DMS53 (cell line): ENCODE measurements at places on chromosomes 3 and 15.
A peak's percentile ranks its signal among the peaks of the same experiment; 100 is the strongest.

DNA sequence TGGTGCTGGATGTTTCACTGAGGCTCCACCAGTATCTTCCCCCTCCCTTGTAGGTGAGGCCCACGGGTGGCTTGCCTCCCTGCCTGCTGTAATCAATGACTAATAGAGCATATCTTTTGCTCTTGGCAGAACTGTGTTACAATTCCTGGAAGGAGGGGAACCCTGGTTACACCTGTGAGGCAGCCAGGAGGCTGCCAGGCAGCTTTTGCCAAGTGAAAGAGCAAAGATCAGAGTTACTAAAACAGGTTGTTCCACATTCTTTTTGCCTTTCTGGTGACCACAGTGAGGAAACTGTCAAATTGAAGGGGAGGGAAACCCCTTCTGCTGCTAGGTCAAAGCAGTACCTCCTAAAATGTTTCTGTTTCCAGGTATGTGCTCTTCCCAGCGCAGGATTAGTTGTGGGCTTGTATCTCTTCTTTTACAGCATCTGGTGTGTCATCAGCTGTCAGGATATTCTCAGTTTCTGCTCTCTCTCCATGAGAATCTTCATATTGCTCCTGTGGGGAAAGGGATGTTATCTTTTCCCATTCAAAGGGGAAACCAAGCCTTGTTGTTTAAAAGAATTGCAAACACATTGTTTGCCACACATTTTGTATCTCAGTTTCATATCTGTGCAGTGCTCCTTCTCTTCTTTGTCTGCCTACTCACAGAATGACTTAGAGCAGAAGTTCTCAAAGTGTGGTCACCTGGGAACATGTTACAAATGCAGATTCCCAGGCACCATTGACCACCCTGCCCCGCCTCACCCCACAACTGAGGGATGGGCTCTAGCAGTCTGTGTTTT lies 137.4 kb upstream of the UMPS start:
- DNase-seq: peak; percentile 78

GRCh38 chr3:66481071-66482017 lies 19.5 kb downstream of the LRIG1 start:
- peak; percentile 8 for DNase-seq

GRCh38 chr15:66622591-66623022 lies 56.8 kb upstream of the LCTL start:
- DNase-seq: peak; percentile 6

- DNase-seq: no peak
Measured at GRCh38 chr15:82875411-82876003, 66.1 kb downstream of the WHAMM start.

GRCh38 chr3:116388867-116389385 lies 56.4 kb downstream of the LSAMP start:
- DNase-seq: no peak

- peak; percentile 40 for DNase-seq
Measured at GRCh38 chr15:72341361-72341760, 21.4 kb upstream of the CELF6 start.

DNA sequence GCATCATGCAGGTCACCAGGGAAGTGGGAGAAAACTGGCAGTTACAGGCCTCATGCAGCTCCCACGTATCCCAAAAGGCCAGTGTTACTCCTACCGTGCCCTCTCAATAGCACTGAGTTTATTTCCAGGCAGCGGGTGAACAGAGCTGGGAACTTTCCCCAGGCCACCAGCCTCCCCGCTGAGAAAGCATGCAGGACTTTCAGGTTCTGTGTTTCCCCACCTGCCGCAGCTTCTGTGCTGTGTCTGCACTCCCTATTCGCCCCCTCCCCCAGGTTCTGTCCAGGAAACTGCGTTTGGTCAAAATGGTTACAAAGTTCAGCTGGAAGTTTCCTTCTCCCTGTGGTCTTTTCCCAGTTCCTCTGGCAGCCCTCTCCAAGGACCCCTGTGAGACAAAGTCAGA lies 21.4 kb downstream of the NEK11 start:
- no peak for DNase-seq

DNA sequence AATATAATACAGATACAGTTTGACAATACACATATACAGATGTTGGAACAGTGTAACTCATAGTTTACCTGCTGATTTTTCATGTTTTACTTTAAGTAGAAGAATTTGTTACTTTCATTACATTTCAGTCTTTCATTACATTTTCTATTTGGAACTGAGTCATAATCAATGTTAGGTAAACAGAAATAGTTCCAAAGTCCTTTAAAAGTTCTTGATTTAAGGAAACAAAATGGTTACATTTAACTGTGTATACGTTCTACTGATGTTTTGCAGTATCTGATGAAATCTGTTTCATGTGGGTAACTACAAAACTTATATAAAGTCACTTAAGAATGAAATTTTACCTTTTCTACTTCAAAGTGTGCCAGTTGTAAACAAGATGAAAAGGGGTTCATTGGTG lies 721.2 kb downstream of the NAALADL2 start:
- no peak for DNase-seq

DNA sequence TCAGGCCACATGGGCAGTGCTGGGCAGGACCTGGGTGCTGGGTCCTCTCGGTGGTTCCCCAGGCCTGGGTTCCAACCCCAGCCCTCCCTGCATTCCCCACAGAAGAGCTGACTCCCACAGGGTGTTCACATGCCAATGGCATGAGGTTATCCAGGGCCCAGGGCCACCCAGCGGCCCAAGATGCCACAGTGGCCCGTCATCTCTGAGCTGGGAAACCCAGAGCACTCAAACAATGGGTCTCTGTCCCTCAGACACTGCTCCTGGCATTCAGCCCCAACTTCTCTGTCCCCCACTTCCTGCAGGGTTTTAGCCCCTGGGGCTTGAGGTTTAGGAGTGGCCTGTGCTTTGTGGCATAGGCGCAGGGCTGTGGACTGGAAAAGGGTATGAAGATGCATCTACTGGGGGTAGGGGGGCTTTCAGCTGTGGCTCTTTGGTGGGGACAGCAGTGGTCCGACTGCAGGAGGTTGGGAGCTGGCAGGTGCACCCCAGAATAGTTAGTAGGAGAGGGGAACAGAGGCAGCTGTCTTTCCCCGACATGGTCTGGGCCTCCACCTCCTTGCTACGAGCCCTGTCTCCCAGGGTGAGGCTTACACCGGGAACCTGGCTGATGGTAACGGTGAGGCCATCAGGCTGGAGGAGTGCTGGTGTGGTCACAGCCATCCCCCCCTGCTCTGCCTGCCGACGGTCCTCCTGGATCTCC lies 1.7 kb downstream of the CCDC9B start:
- no peak for DNase-seq

DNA sequence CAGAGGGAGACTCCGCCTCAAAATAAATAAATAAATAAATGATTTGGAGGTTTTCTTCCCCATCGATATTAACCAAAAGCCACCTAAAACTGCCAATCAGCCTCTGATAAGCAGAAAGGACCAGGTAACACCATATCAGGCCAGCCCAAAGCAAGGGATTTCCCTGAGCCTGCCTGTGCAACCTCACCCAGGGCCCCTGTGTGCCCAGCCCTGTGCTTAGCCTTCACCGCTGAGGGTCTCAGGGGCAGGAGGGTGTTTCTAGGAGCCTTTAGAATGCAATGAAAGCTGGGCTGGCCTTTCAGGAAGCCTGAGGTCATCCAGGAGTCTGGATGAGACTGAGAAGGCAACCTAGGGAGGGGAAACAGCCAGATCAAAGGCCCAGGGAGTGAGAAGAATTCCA lies 35.4 kb downstream of the CYP11A1 start:
- no peak for DNase-seq

- DNase-seq: no peak
Measured at GRCh38 chr3:116265976-116266584, 179.2 kb downstream of the LSAMP start.

GRCh38 chr15:25882466-25882865 lies 19.3 kb upstream of the ATP10A start:
- no peak for DNase-seq

GRCh38 chr3:45355351-45355750 lies 33.0 kb upstream of the LARS2 start:
- DNase-seq: no peak

- DNase-seq: peak; percentile 43
Measured at GRCh38 chr15:29364426-29365078, 94.9 kb upstream of the NSMCE3 start.
